ENCODE measurements at places on chromosomes 5 and 9. TPM values are rescaled to one million over a fixed set of nuclear protein-coding genes. Genes with fewer than 3 reads are reported as not detected.
A peak's percentile ranks its signal among the peaks of the same experiment; 100 is the strongest.

DNA sequence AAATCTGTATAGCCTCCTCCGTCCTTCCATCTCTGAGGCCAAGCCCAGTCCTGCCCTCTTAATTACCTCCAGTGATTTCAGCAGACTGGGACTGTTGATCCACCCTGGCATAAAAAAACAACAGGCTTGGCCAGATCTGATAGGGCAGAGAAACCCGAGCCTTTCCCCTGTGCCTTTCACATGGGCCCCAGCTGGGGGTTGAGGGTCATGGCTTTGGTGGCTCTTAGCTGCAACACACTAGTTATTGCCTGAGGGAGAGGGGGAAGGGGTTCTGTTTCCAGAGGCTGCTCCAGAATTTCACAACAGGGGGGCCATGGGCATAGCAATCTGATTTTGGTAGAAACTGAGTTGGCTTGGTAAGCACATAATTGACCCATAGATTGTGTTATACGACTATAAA, 21.2 kb upstream of the PANK3 start:
- DNase-seq = peak; percentile 60

Gene IL31RA
- 7.6 TPM for total RNA-seq

Gene C5
- 4.5 TPM for total RNA-seq

Gene KCTD16
- 0.21 TPM for total RNA-seq

DNA sequence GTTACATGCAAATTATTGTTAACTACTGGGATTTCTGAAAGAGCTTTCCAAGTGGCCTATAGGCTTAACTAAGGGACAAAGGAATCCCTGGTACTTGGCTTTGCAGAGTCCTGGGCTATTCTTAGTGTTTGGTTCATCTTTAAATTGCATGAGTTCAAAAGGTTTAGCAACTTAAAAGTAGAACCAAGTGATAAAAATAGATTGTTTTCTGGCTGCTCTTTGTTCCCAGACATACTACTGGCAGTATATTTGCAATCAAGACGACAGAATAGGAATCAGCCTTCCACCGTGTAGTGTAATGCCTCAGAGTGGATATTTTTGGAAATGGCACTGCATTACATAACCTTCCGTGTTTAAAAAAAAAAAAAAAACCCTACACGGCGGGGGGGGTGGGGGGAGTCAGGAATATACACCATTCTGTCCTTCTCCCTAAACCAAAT, 1.0 kb downstream of the NREP start:
- DNase-seq = peak; percentile 45

Gene GABRA1
- 2.4 TPM for total RNA-seq

Gene CNTNAP3B
- 23.1 TPM for total RNA-seq

DNA sequence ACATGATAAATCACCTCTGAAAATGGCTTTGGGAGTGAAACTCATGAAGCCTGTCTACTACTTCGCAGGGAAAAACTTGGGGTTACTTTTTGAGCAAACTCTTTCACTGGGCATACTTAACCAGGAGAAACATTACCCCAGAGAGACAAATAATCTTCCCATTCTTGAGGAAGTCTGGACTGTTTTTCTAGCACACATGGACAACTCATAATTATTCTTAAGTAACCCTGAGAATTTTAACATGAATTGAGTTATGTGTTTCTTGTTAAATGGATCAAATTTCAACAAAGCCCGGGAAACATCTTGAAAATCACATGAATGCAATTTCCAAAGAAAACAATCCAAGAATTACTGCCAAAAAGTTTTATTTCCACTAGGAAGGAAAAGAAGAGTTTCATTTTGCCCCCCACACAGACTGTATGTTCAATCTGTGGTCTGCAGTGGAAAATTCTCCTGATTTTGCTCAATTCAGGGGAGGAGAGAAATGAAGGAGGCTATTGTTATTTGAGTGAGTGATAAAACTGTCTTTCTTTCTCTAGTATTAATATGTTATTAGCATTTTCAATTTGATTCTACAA, 564.8 kb upstream of the CLINT1 start:
- DNase-seq = no peak

Gene CBY3
- not detected for total RNA-seq

Gene SLC6A19
- not detected for total RNA-seq

GRCh38 chr5:178113841-178114324, 551 bp downstream of the N4BP3 start:
- no peak for DNase-seq

GRCh38 chr5:32465076-32465475, 20.5 kb upstream of the ZFR start:
- no peak for DNase-seq

- no peak for DNase-seq
Observed at GRCh38 chr9:106761493-106761892, 101.5 kb upstream of the ZNF462 start.

Gene ENG
- total RNA-seq = 3.0 TPM

Gene RBM22
- 28.0 TPM for total RNA-seq

- no peak for DNase-seq
Observed at GRCh38 chr5:55675119-55675518, 37.0 kb downstream of the SLC38A9 start.

Gene TMED7
- 161 TPM for total RNA-seq

Gene CATSPER3
- 0.08 TPM for total RNA-seq

Gene EIF4E1B
- total RNA-seq = not detected

DNA sequence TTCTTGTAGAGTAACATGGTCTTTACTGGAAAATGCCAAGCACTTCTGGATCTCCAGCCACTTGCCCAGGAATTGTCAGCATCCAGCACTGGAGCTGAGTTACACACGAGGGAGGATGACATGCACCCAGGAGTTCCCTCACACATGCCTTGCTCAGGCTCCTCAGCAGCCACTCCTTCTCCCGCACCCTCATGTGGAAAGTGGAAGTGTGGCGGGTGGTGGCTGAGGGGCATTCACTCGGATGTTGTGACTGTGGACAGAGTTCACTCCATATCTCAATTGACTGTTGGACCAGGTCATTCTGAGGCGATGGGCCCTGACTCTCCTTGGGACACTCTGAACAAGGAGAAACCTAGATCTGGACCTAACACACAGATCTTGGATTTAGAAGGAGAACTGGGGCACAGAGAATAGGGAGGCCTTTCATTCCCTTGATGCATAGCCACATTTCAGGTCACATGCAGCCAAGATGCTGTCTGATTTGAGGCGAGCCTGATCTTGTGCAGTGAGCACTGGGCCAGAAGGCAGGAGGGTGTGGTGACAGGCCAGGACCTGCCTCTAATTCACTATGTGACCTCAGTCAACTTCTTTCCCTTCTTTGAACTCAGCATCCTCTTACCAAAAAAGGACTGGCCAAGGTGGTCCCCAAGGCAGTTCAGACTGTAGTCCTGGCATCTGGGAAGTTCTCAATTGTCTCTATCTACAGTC, 62.1 kb downstream of the CYSTM1 start:
- DNase-seq = no peak

DNA sequence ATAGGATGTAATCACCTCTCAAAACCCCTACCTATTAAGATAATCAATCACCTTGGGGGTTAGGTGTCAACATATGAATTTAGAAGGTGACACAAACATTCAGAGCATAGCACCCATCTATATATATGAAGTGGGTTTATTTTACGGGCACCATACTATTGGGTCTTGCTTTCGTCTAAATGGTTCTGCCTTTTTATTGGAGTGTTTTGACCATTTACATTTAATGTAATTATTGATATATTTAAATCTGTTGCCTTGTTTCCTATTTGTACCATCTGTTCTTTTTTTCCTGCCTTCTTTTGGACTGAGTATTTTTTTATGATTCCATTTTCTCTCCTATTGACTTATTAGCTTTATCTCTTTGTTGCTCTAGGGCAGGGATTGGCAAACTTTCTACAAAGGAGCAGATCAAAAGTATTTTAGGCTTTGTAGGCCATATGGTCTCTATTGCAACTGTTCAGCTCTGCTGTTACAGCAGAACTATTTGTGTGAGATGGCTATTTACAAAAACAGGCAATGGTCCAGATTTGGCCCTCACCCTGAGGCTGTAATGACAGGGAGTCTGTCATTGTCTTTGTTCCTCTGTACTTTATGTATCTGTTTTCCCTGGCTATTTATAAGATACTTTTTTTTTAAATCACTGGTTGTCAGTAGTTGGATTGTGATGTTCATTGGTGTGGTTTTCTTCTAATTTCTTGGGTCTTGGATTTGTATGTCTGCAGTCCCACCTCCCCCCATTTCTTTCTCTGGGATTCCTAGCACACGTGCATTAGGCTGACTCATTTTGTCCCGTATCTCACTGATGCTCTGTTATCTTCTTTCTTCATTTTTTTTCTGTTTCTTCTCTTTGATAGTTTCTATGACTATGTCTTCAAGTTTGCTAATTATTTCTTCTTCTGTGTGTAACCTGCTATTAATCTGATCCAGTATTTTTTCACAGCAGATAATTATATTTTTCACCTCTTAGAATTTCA, 127.1 kb downstream of the DAB2IP start:
- DNase-seq = no peak

DNA sequence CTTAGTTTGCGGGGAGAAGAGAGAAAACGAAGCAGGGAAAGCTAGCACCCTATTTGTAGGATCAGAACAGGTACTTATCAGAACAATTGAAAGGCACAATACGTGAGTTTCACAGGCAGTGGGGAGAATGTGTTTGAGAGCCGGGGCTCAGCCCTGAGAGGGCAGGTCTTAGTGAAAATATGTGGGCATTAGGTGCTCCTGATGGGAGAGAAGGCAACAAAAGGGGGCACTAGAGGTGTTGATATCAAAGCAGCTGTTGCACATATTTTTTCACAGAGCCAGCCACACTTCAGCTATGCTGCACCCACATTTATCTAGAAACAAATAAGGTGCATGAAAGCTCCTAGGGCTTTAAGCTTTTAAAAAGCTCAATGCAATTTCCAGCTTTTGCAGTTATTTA, 99.7 kb upstream of the MAN2A1 start:
- no peak for DNase-seq

Gene ZNF169
- total RNA-seq = 1.5 TPM

DNA sequence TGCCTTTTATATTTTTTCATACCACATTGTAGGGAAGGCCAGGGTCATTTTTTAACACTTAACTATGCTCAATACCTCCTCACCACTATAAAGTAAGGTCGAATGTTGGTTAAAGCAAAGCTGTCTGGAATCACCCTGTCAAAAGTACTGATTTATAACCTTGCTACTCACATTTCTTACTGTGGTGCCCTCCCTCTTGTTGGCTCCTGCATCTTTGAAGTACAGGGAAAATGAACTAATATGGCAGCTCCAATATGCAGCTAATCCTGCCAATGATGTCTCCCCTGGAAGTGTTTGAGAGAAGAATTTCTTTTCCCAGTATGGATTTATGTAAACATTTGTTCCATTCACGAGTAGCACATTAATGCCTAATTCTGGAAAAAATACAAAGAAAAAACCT, 108.4 kb upstream of the RPS23 start:
- DNase-seq = no peak

- no peak for DNase-seq
Observed at GRCh38 chr5:107457138-107457537, 213.6 kb downstream of the EFNA5 start.

Gene ARL14EPL
- total RNA-seq = not detected

DNA sequence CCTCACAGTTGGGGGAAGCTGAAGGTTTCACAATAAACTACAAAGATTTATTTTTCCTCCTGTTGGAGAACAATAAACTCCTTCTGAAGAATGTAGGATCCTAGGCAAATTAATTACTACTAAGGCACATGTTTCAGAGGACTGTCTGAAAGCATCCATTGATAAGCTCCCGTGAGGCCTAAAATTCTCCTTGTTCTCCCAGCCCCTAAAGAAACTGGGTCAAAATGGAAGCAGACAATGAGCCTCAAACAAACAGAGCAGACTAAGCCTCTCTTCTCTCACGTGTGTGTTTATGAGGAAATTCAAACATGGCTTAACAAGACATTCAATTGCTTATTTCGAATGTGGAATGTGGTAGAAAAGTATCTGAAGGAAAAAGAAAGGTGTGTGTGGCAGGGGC, 249.0 kb downstream of the GLIS3 start:
- no peak for DNase-seq

DNA sequence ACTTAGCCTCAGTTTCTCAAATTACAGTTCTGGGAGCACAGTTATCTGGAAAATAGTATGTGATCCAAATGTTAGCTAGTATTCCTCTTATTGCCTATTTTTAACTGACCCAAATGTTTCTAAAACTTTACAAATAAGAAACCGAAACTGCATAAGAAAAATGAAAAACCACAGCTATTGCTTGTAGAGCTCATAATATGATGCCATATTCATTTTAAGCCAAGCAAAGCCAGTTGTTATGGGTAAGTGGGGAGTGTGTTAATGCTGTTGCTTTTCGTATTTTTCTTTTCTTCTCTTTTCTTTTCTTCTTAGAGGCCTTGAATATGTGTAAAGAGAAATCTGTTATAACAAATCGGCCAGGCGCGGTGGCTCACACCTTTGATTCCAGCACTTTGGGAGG, 447.4 kb upstream of the TUSC1 start:
- no peak for DNase-seq

Gene RPP25L
- 59.3 TPM for total RNA-seq

DNA sequence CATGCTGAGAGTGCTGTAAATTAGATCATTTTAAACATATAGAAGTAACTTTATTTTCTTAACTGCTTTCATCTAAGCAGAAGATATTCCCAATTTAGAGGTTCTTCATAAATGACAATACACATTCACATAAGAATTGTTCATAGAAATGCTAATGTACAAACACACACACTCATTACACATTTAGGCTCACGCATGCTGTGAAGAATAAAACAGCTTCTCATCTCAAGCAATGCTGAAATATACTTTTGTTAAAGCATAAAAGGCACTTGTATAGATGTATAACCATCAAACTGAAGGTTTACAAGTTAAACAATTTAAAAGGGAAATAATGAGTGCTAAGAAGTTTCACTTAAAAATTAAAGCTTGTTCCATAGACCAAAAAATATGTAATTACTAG, 18.1 kb upstream of the FTMT start:
- no peak for DNase-seq

Gene SPATA31D4
- not detected for total RNA-seq

Gene WDR38
- total RNA-seq = not detected

DNA sequence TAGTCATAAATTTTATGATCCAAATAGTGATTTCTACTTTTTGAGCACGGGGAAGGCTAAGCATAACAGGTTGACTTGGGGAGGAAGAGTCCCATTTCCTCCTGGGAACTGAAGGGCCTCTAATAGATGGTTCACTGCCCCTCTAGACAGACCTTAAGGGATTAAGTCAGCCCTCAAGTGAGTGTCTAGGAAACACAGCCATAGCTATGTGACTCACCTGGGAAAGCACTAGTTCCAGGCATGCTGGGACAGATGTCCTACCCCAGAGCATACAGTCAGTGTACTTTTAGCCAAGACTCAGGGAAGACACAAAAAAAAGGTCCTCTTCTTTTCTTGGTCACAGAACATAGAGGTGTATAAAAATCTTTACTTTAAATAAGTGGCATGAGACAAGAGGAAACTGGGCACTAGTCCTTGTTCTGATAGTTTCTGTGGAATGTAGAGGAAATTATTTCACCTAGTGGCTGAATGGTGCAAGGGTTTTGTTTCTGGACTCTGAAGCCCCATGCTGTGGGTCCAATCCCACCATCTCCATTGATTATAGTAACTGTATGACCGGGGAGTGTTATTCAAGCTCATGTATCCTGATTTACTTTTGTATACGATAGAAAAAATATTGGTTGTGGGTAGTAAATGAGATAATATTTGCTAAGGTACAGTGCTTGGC, 86.0 kb downstream of the NREP start:
- no peak for DNase-seq

GRCh38 chr5:173718469-173718868, 102.0 kb upstream of the BOD1 start:
- DNase-seq = no peak

Gene OLFML2A
- total RNA-seq = 5.5 TPM

GRCh38 chr5:102930244-102930643, 175.1 kb downstream of the PAM start:
- no peak for DNase-seq

Gene STK32A
- total RNA-seq = 0.77 TPM

- DNase-seq = no peak
Observed at GRCh38 chr9:133894377-133895321, 97.5 kb downstream of the VAV2 start.

GRCh38 chr9:76032797-76033373, 142.4 kb downstream of the PCSK5 start:
- DNase-seq = no peak

Measured in H4 (cell line).